Ascending aorta (tissue), 2 donors: ENCODE measurements at places on chromosomes 3 and 15. TPM values are rescaled to one million over a fixed set of nuclear protein-coding genes. Genes with fewer than 3 reads are reported as not detected.

DNA sequence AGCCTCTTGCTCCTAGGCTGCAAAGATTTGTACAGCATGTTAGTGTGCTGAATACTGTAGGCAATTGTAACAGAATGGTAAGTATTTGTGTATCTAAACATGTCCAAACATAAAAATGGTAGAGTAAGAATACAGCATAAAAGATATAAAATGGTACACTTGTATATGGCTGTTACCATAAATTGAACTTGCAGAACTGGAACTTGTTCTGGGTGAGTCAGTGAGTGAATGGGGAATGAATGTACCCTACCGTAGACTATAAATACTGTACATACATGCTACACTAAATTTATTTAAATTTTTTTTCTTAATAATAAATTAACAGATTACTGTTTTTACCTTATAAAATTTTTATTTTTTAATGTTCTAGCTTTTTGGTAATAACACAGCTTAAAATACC is 858.7 kb downstream of the ROBO2 start:
- no peak for DNase-seq
- no peaks in the 10 kb centered on the region for H3K36me3 ChIP-seq
- no peaks in the 10 kb centered on the region for H3K27me3 ChIP-seq
- H3K4me3 ChIP-seq: no peak overlapping the region
- no peak overlapping the region for H3K27ac ChIP-seq

GRCh38 chr3:115161866-115162265 is 14.8 kb upstream of the ZBTB20 start:
- no peaks in the 10 kb centered on the region for H3K27me3 ChIP-seq
- H3K27ac ChIP-seq: no peak overlapping the region
- no peak for DNase-seq
- no peak overlapping the region for H3K4me3 ChIP-seq
- no peaks in the 10 kb centered on the region for H3K4me1 ChIP-seq

GRCh38 chr3:25567388-25567787 is 97.3 kb downstream of the TOP2B start:
- no peak for DNase-seq
- no peaks in the 10 kb centered on the region for H3K4me1 ChIP-seq
- H3K27ac ChIP-seq: no peak overlapping the region
- H3K36me3 ChIP-seq: peaks cover 3% of the 10 kb centered on the region
- H3K4me3 ChIP-seq: no peak overlapping the region

The LNP1 gene
- total RNA-seq: 1.3 TPM

The GOLGA8Q gene
- not detected for total RNA-seq

- peaks cover 43% of the 10 kb centered on the region for H3K4me1 ChIP-seq
- no peak overlapping the region for H3K27ac ChIP-seq
- H3K27me3 ChIP-seq: no peaks in the 10 kb centered on the region
- no peak overlapping the region for H3K4me3 ChIP-seq
Measured at GRCh38 chr3:172077197-172077757, 37.9 kb downstream of the FNDC3B start.

DNA sequence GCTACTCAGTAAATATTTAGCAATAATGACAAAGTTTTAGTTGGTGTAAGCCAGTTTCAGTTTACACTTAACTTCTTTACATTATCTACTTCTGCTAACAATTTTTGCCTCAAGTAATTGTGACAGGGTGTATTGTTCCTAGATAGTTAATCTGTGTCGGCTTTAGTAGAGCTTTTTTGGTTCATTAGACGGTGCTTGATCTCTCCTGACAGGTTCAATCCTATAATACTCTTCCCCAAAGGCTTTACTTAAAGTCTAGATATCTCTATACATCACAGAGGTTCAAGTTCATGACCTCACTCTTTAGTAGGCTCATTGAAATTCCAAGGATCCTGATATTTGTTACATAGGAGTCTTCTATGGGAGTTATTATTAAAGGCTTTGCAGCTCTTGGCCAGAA is 365.6 kb upstream of the DPPA4 start:
- H3K36me3 ChIP-seq: no peaks in the 10 kb centered on the region
- no peaks in the 10 kb centered on the region for H3K27me3 ChIP-seq
- no peaks in the 10 kb centered on the region for H3K4me1 ChIP-seq
- DNase-seq: no peak

- no peak overlapping the region for H3K27ac ChIP-seq
- H3K27me3 ChIP-seq: no peaks in the 10 kb centered on the region
- H3K4me1 ChIP-seq: no peaks in the 10 kb centered on the region
- H3K4me3 ChIP-seq: no peak overlapping the region
- no peaks in the 10 kb centered on the region for H3K36me3 ChIP-seq
- no peak for DNase-seq
Measured at GRCh38 chr3:125075738-125076137, 19.9 kb upstream of the HEG1 start.

DNA sequence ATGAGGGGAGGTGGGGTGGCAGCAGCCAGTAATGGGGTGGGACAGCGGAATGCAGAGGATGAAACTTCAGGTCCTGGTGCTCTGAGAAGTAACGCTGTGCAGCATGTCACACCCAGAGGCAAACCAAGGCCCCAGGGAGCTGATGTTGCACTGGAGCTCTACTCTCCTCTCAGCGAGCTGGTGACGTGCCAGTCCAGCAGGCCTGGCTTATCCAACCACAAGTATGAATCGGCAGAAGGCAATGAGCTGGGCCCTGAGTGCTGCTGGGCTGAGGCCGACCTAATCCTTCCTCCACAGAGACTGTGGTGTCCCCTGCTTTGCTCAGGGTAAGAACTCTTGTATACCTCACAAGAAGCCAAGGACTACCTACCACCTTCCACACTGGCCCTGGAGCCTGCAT is 30.5 kb downstream of the CD86 start:
- no peak overlapping the region for H3K27ac ChIP-seq
- no peaks in the 10 kb centered on the region for H3K27me3 ChIP-seq
- no peaks in the 10 kb centered on the region for H3K36me3 ChIP-seq

DNA sequence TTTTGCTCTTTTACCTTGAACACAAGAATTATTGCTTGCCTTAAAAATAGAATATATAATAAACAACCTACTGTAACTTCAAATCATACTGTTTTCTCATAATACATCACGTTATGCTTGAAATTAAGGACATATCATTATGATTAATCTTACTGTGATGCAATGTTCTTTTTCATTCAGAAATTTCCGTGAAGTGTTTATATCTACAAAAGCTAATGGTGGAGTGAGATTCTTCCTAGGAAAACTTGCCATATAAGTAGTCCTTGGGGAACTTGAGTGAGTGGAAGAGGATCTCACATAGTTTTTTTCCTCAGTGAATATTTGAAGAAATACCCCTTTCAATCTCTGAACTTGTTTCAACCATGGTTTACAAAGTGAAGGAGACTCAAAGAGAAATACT is 498.7 kb upstream of the CBLB start:
- H3K4me1 ChIP-seq: no peaks in the 10 kb centered on the region
- H3K27ac ChIP-seq: no peak overlapping the region
- no peak for DNase-seq
- H3K27me3 ChIP-seq: no peaks in the 10 kb centered on the region

DNA sequence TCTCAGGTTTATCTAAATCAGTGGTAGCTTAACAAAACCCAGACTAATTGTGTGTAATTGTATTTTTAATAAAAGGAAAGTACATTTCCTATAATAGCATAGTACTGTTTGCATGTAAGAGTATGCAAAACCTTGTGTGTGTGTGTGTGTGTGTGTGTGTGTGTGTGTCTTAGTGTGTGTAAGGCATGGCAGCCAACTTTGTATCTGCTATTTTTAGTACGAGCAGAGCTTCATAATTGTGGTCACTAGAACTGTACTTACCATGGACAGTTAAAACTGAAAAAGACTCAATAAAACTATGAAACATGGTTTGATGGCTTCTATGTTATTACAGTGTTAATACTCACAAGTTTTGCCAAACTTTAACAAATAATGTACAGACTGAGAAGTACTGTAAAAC is 6.2 kb downstream of the P2RY1 start:
- no peaks in the 10 kb centered on the region for H3K4me1 ChIP-seq
- no peak overlapping the region for H3K27ac ChIP-seq
- DNase-seq: no peak
- no peaks in the 10 kb centered on the region for H3K27me3 ChIP-seq
